Sciatic nerve (tissue), 2 donors: ENCODE measurements at places on chromosomes 4 and X.

- no peak for DNase-seq
These were observed 22.3 kb downstream of the GAB3 start for GRCh38 chrX:154728431-154729190.

- no peak for DNase-seq
These were observed 755 bp downstream of the ANKRD17 start for GRCh38 chr4:73257651-73258435.

GRCh38 chrX:47148946-47149345 lies 3.9 kb downstream of the RBM10 start:
- DNase-seq = no peak

DNA sequence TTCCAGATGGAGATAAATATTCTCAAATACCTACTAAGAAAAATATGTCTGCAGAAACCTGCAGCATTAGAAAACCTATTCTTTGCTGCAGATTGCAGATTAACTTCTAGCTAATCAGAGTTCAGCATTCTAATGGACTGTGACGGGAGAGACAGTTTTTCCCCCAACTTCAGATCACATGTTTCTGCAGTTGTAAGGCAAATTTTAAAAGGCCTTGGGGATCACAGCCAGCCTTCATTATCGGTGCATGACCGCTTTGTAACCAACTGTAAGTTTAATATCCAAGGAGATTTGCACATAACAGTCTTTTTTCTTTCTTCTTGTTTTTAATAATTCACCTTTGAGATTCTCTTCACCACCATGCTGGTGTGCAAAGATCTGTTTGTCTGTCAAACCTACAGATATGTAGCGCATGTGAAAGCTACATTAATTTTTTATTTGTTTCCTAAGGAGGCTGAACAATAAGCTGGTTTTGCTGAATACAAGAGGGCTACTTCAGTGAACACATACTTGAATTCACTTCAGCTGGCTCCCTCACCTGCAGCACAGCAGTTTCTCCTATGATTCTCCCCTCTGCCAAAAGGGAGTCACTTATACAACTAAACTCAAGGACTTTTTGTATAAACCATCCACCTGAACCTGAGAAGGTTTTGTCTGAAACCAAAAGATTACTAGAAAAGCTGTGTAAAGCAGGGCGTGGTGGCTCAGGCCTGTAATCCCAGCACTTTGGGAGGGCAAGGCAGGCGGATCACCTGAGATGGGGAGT lies 488.5 kb downstream of the RPA4 start:
- DNase-seq = no peak

DNA sequence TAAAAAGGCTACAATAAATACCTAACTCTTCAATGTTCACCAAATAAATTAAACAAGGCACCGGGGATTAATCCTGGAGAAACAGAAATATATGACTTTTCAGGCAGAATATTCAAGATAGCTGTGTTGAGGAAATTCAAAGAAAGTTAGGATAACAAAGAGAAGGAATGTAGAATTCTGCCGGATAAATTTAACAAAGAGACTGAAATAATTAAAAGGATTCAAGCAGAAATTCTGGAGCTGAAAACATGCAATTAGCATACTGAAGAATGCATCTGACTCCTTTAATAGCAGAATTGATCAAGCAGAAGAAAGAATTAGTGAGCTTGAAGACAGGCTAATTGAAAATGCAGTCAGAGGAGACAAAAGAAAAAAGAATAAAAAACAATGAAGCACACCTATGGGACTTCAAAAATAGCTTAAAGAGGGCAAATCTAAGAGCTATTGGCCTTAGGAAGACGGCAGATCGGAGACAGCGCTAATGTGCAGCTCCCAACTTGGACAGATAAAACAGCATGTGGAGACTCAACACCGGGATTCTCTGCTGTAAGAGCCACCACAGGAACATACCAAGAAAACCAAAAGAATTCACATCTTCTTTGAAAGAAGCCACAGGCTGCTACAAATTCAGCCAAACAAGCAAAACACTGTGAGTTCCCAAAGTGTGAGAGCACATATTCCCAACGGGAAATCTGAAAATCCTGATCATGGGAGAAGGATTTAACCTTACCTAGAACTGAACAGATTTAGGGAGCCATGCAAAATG lies 1290.9 kb downstream of the PCDH18 start:
- DNase-seq = no peak

- DNase-seq = no peak
These were observed 832.3 kb downstream of the RAB28 start for GRCh38 chr4:12651876-12652275.

DNA sequence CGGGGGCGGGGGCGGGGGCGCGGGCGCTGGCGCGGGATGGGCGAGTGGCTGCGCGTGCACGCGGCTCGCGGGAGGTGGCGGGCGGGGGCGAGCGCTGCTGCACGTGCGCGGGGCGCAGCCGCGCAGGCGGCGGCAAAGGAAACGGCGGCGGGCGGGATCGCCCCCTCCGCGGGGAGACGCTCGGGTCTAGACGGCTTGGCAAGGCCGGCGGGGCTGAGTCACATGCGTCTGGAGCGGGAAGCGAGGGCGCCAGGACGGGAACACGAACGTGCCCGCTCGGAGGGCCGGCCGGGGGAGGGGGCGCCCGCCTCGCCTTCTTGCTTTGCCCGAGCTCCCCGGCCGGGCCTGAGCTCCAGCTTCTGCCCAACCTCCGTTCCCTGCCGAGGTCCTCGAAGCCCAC lies 4.3 kb upstream of the HAUS7 start:
- peak; percentile 85 for DNase-seq

DNA sequence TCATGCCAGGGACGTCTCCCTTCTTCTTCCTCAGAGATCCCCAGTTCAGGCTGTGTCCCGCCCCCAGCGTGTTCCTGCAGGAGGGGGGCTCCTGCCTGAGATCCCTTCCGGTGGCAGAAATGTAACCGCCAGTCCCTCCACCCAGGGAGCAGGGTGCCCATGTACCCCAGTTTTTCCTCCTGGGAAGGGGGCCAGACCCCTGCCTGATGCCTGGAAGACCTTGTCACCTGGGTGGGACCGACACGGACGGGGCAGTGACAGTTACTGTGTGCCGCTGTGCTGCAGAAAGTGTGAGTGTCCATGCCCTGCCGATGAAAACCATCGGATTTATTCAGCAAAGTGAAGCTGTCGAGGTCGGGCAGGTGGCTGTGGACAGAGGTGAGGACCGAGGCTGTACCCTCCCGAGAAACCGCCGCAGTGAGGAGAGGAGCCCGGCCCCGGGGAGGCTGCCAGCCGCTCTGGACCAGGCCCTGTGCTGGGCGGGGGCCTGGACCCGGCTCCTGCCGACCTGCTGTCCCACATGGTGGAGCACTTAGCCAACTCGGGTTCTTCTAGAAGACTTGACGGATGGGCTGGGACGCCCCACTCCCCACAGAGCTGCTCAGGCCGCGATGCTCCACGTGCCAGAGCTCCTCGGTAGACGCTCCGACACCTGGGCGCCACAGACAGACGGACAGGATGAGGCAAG lies 36.7 kb upstream of the HMX1 start:
- peak; percentile 38 for DNase-seq

DNA sequence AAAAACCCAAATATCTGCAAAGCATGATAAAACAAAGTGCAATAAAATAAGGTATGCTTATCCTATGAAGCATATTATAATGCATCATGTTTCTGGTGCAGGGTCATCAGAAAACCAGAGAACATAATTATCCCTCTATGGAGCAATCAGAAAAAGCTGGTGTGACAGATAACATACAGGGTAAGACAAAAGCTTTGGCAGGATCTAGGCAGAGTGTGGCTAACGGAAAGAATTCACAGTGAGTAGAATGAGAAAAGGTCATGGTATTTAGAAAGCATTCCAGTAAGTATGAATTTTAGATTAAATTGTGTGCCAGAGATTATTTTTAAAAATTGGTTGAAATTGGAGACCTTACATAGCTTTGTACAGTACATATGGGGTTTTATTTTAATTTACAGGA lies 29.0 kb upstream of the UGT2B4 start:
- no peak for DNase-seq

DNA sequence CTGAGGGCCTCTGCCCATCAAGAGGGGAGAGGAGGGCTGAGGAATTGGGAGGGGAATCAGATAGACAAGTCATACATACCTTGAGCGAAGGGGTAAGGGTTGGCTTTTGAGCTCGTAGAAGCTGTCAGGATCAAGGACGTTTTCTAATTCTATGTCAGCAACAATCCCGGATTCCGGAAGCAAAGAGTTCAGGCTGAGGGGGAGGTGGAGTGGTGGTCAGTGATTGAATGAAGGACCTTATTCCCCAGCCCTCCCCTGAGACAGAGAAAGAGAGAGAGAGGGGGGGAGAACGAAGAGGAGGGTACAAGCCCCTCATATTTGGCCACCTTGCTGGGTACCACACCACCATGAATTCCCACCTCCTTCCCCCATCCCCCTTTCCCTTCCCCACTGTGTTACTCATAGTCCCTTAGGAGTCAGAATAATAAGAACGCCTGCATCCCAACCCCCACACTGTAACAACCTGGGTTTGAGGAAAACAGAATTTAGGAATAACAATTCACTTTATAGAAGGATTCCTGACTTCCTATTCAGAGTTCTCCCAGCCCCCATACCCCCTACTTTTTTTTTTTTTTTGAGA lies 2.7 kb downstream of the TFE3 start:
- DNase-seq = no peak

- no peak for DNase-seq
These were observed 25.8 kb upstream of the AMELX start for GRCh38 chrX:11267425-11267824.
